ENCODE measurements at places on chromosomes 1 and 21.

- DNase-seq, result no peak
Observed at GRCh38 chr21:42374457-42374856, 8.1 kb upstream of the TFF1 start.

- DNase-seq, result no peak
Observed at GRCh38 chr1:220281159-220281574, 8.9 kb upstream of the RAB3GAP2 start.

DNA sequence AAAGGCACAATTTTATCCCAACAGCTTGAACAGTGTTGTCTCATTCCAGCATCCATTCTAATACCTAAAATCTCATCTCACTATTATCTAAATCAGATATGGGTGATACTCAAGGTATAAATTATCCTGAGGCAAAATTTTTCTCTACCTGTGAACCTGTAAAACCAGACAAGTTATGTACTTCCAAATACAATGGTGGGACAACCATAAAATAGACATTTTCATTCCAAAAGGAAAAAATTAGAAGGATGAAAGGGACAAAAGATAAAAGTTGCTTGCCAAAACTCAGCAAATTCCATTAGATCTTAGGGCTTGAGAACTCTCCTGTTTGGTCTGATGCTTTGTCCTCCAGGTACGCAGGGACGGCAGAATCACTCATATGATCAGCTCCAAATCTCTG lies 650.5 kb downstream of the ADGRL2 start:
- no peak for DNase-seq

- no peak for DNase-seq
Observed at GRCh38 chr1:31318146-31318545, 21.3 kb downstream of the ZCCHC17 start.

DNA sequence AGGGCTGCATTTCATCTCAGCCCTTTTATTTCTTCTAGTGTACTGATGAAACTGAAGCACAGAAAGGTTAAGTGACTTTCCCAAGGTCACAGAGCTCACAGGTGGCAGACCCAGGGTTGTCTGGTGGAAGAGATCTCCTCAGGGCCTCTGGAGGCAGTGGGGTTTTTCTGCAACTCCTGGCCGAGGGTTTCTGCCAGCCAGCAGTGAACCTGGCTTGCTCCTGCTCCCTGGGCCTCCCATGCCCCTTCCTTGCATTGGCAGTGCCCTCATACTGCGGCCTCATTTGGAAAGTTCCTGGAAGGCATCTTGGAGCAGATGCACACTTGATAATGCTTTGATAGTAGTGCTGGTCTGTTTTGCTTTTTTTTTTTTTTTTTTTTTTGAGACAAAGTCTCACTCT lies 7.7 kb downstream of the GALNT2 start:
- no peak for DNase-seq

DNA sequence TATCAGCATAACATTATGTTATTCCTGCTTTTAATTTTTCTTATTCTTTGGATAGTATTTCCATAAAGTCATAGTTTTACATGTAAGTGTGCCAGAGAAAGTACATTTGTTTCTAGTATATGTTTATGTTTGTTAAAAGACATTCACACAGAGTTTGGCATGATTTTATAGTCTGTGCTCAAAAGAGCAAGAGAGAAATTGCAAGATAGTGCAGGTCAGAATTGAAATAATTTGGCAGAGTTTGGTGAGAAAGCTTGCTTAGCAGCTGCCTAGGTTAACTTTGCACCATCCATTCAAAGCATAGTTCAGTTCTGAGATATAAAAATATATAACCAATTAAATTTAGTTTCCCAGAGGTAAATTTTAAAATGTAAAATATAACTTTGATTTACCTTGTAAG lies 17.0 kb downstream of the NEK7 start:
- DNase-seq, result no peak

GRCh38 chr1:53470155-53470554 lies 11.0 kb downstream of the DMRTB1 start:
- DNase-seq, result no peak

- DNase-seq, result no peak
Observed at GRCh38 chr1:73674945-73675561, 522.9 kb downstream of the LRRIQ3 start.

GRCh38 chr1:55472784-55473183 lies 257.6 kb upstream of the USP24 start:
- no peak for DNase-seq

Measured in stimulated activated effector memory CD8-positive, alpha-beta T cell treated with anti-CD3 and anti-CD28 coated beads, Interleukin-12 subunit alpha, Interleukin-12 subunit beta, amount 100 ng/mL, for 72 hours (primary cell).